ENCODE measurements at places on chromosomes 13 and 19.

DNA sequence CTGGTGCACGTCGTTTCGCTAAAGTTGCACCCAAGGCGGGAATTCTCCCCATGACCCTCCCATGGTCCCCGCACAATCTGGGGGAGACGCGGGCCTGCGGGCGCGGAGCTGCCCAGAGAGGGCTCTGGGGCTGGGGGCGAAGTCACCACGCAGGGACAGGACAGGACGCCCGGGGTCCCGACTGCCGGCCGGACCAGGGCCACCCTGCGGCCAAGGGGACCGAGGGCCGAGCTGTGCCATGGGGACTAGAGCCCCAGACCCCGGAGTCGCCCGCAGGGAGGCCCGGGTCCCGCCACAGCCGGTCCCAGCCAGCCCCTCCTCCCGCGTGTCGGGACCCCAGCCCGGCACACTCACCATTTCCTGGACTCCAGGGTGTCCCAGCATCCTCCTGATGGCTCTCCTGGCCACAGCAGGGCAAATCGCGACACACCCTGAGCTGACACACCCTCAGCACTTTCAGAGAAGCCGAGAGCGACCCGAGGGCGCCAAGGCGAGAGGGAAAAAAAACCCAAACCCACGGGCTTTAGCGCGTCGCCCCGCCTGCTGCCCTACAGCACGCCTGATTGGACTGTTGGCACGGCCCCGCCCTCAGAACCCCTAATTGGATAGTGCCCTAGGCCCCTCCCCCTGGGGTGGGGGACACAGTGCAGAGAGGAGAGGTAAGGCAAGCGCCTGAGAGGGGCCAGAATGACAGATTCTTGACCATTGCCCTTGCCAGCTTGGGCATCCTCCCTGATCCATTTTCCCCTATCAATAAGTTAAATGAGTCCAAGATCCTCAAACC, 28.6 kb downstream of the ZNF44 start:
- no peak for DNase-seq

DNA sequence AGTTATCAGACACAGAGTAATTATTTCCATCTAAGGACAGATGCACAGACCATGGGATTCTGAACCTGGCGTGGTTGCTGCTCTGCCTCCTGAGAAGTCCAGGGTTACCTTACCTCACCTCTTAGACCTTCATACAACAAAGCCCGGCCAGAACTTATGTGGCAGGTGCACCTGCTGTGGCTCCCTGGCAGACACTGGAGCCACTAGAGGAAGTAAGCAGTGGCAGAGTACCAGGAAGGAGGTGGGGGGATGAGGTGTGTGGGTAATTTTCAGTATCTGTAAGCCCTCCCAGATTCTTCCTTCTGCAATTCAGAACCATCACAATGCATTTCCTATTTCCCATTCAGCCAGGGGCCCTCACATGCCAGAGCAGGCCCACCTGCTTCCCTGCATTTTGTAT, 106.1 kb upstream of the DOCK9 start:
- DNase-seq, result no peak

DNA sequence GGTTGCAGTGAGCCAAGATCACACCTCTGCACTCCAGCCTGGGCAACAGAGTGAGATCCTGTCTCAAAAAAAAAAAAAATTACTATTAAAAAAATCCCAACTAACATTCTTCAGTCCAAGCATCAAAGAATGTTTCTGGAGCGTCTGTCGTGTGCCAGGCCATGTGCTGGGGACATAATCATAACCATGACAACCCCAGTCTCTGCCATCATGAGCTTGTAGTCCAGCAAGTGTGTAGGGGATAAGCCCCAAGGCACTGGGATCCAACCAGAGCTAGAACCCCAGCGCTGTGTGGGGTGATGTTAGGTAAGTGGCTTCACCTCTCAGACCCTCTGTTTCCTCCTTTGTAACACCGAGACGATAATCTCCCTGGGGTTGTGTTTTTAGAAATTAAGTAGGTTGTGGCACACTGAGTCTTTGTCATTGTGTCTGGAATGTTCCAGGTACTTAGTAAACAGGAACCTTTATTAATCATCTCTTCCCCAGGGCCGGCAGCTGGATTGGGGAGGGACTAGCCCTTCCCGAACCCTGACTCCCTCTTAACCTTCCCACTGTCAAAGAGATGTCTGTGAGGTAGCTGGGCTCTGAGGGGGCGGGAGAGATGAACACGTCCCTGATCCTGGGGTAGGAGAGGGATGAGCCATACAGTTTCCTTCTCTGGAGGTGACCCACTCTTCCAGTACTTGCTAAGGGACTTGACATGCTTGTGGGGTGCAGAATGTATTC, 5.2 kb downstream of the ITPKC start:
- no peak for DNase-seq

- DNase-seq, result no peak
Measured at GRCh38 chr19:10625003-10625761, at the start of gene SLC44A2. Gene SLC44A2, plus strand, starts transcription at chr19:10625553. Its CDS starts 81 bp downstream, at chr19:10625634.

All from CD4-positive, alpha-beta T cell treated with Interferon gamma for 1 hour (primary cell).